ENCODE measurements at places on chromosomes 11 and 22.

- DNase-seq = no peak
These were observed 117.0 kb downstream of the SEZ6L start for GRCh38 chr22:26286091-26286820.

DNA sequence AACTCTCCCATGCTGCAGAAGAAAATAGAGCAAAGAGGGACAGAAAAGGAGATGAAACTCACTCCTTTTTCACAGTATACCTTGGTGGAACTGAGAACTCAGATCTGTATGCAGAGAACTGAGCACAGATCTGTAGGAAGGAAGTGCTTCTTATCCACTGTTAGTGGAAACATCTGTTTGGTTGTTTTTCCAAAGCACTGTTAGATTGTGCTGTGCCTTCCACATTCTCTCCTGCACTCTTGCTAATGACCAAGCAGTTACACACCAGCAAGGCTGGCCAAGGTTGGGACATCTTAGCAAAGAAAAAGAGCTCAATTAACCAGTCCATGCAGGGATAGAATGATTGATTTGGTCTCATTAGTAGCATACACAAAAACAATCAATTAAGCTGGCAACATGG, 20.1 kb upstream of the SIK2 start:
- no peak for DNase-seq

DNA sequence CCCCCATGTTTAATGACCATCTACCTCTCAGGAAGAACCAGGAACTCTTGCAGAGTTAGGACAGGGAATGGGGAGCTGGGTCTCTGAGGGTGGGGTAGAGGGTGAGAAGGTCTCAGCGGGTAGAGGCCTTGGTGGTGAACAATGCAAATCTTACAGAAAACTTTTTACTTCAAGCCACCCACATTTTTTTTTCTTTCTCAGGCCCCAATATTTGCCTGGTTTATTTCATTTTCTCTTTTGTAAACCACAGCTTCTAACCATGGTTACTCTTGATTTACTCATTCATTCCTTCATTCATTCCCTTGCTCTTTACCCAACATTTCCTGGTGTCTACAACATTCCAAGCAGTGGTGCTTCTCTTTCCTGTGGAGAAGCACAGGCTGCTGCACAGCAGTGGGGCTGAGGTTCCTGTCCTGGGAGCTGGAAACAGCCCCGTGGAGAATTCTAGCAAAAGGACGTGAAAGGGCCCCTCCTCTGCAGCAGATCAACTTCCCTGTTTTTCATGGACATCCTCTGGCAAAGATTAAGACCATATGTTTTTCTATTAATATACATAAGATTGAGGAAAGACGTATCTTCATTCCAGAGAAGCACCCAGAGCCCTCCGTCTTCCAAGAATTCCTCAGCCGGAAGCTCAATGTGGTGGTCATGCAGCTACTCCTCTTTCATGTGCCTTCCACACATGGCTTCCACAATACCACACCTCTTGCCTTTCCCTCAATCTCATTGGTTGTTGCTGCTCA, 224.4 kb upstream of the SESN3 start:
- no peak for DNase-seq

DNA sequence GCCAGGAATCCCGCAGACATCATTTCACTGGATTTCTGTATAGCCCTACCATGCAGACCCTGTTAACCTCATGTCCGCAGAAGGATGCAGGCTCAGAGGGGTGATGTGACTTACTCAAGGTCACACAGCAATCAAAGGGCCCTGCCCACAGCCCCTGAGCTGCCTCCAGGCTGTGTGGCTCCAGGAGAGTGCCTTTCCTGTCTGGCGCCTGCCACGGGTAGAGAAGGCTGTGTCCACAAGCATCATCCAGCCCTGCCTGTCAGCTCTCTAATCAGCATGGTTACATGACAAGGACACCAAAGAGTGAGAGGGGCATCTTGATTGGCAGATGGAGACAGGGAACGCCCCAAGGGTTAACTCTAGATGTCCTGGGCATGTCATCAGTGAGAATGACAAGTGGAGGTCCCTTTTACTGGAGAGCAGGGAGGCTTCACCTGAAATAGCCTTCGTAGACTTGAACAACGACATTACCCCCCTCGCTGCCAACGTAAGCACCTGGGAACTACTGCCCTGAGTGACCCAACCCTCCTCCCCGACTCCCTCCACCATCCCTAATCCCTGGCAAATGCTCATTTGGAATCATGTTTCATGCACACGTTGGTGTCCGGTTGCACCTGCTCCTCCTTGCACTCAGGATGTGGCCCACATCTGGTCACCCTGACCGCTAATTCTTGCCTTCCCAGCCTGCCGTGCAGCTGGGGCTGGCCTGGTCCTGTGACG, 6.9 kb downstream of the FGF19 start:
- no peak for DNase-seq

GRCh38 chr11:130215531-130216220, 56.1 kb downstream of the ST14 start:
- DNase-seq = no peak

DNA sequence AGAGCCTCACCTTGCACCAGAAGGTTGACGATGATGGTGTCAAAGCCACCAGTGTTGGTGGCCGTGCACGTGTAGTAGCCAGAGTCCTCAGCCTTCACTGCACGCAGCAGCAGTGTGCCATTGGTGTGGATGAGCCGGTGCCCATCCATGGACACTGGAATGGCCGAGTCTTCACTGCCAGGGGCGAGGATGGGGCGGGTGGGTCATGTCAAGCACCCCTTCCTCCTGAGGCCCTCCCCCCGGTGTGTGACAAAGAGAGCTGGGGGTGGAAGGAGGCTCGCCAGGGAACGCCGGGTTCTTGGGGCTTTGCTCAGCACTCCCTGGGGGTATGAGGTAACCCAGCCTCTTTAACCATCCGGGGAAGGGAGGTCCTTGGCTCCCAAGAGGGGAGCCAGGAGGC, 111.6 kb downstream of the CEP164 start:
- no peak for DNase-seq

DNA sequence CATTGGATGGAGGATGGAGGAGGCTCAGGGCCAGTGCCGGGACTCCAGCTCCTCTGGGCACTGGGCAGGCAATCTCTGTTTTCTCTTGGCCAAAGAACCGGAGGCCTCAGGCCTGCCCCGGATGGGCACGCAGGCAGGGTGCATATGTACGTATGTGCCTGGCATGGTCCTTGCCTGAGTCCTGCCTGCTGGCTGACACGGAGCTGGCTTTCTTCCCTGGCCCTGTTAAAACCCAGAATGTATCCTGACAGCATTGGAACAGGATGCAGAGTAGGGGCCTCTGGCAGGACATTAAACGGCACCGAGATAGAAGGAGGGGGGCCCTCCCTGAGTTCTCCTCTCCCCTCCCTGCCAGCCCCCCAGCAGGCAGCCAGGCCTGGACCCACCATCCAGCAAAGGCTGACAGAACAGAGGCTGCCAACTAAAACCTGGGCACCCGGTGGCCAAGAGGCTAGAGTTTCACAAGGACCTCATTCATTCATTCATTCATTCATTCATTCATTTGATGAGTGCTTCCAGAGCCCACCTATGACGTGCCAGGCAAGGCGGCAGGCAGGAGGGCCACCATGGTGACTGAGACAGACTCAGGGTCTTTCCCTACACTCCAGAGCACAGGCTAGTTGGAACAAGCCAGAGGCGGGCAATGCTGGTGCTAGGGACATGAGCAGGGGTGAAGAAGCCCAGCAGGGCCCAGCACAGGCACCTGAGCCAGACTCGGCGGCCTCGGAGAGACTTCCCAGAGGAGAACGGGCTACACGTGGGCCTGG, 28.8 kb downstream of the FLRT1 start:
- DNase-seq = no peak

GRCh38 chr11:3132831-3133260, 32.3 kb downstream of the OSBPL5 start:
- no peak for DNase-seq

GRCh38 chr11:47857892-47858543, 9.9 kb upstream of the NUP160 start:
- DNase-seq = no peak

DNA sequence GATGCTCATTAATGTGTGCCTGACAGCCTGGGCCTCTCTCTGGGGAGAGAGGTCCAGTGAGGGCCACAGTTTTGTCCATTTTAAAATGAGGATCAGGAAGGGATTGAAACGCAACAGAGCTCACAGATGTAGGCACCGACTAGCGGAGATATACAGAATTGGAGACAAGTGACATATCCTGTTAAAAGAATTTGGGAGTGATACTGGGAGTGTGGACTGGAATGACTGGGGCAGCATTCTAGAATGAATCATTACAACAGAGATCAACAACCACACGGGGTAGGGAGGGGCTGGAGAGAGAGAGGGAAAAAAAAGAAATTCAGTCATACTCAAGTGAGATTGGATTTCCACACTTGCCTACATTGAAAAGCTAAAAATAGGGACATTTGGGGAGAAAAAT, 2.5 kb upstream of the NCAM1 start:
- no peak for DNase-seq
